PC-3 (cell line): ENCODE measurements at places on chromosomes 1 and 21.

DNA sequence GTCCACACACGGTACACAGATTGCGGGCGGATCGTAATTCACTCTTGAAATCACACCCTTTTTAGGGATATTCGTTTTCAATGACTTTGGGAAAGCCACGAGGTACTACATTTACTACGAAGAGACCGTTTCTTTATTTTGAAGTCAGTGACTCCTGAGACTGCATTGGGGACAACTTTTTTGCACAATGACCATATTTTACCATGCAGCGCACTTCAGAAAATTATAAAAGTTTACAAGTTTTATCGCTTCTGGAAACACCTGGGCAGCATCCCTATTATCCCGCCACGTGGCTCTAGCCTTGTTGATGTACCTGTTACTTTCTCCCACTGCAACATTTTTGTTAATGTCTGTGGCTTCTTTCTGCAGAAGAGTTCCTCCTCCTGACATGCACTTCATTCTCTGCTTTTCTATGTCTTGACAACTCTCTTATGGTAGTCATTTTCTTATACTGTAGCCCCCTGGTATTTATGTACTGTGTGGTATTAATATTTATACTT, 1.3 kb upstream of the AKT3 start:
- DNase-seq: no peak

DNA sequence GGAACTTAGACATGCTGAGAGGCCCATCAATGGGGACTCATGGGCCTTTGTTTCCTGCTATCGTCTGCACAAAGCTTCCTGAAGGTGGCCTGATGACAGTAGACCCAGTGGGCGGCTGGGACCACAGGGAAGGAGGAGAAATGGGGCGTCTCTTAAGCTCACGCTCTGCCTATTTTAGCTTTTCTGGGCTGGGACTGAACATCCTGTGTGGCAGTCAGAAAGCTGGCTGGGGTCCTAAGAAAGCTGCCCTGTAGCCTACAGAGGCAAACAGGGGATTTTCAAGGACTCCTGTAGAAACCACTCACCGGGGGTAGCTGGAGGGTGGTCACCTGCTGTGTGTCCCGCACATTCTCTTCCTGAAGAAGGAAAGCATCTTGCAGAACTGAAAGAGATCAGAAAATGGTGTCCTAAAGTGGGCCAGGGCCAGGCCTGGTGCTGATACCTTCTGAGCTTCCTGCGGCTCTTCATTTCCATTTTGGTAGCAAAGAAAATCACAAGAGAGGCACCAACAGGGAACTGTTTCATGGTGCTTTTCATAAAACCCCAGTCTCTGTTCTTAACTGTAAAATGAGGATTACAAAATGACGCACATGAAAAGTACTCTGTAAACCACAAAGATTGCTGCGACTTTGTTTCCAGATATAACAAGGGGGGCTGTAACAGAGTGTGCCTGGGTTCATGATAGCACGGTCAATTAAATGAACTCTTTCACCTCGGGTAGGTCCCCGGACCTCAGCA, 8.6 kb downstream of the ZNF496 start:
- no peak for DNase-seq

DNA sequence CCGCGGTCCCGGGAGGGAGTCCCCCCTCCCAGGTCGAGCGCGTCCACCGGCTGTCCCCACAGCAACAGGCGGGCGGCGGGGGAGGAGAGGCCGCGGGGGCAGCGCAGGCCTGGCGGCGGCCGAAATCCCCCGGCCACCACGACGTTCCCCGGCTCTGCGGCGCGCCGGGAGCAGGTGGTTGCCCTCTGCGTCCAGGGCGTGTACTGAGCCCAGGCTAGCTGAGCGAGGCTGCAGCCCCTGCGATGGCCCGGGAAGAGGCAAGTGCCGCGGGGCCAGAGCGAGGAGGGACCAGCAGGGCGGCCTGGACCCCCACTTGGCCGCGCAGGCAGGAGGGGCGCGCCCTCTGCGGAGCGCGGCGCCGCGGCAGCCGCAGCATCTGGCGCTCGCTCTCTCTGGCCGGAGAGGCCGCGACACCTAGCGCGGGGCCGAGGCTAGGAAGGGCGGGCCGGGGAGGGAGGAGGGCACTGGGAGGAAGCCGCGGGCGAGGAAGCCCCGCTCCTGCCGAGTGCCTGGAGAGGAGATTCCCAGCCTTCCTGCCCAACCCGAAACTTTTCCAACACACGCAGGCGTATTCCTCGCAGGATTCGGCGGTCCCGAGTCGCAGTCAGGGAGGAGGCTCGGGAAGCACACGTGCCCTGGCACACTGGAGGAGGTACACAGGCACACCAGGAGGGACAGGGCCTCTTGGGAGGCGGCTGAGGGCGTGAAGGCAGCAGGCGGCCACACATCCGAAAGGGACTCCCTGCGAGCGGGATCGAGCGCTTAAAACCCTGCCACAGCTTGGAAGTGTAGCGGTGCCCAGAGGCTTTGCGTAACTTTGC, 4.9 kb upstream of the PROX1 start:
- no peak for DNase-seq

DNA sequence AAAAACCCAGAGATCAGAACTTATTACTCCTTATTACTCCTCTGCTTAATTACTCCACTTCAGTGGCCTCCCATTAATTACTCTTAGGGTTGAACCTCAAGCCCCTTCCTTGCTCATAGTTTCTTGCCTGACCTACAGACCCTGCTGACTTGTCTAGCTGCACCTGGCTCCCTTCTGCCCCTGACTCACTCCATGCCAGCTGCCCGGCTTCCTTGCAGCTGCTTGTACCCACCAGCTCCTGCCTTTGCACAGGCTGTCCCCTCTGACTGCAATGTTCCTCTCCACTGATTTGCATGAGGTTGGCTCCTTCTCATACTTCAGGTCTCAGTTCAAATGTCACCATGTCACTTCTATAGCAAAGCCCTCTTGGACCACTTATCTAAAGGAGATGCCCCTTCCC, 1.9 kb upstream of the PTPRU start:
- no peak for DNase-seq

GRCh38 chr1:111908011-111908621, 81.4 kb downstream of the KCND3 start:
- DNase-seq: no peak

GRCh38 chr1:186829686-186830587, 1.2 kb downstream of the PLA2G4A start:
- no peak for DNase-seq

- peak; percentile 83 for DNase-seq
Observed at GRCh38 chr1:206685769-206686477, 1.2 kb downstream of the MAPKAPK2 start.

- DNase-seq: peak; percentile 66
Observed at GRCh38 chr1:36576118-36576517, 93.4 kb upstream of the CSF3R start.

DNA sequence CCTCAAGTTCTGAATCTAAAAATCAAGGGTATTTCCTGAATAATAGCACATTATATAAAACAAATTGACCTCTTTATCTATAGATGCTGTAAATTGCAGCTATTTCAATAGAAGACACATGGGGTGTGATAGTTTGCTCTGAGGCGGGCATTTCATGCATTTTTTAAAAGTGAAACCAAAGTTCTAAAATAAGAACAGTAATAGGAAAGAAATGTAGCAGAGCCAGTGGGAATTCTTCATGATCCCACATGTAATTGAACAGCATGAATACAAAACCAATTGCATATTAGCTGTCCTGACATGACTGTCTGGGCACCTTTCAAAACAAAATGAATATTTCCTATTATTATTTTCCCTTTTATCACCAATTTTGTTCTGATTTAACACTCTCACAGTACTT, 85.0 kb downstream of the RGS21 start:
- peak; percentile 15 for DNase-seq

GRCh38 chr1:74952786-74953185, 181.4 kb upstream of the LHX8 start:
- DNase-seq: no peak

DNA sequence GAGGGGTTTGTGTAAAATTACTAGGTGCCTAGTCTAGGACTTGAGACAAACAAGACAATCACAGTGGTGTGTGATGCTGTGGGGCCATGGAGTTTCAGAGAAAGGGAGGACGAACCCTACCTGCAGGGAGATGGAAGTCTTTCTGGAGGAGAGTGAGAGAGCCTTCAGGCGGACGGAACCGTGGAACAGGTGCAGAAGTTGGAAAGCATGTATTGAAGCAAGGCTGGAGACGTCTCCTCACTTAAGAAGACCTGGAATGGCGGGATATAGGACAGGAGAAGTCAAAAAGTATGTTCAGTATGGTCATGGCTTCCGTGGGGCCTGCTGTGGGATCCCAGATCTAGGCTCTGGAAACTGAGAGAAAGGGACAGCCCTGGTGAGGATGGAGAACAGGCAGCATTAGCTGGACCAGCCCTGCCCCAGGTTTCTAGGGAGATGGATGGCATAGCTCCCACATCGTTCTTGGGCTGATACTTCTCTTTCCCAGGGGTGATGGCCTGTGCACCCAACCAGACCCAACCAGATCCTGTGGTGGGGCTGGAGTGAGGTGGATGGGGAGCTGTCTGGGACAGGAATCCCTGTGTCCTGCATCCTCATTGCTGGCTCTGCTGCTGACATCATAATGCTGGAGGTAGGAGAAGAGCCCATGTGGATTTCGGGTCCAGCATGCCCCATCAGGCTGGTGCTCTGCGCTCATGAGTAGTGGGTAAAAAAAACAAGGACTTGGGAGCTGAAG, 15.0 kb upstream of the LRP8 start:
- DNase-seq: no peak

GRCh38 chr1:27536010-27536757, 46.2 kb upstream of the WASF2 start:
- DNase-seq: no peak

GRCh38 chr1:55893155-55893554, 678.0 kb upstream of the USP24 start:
- peak; percentile 81 for DNase-seq

DNA sequence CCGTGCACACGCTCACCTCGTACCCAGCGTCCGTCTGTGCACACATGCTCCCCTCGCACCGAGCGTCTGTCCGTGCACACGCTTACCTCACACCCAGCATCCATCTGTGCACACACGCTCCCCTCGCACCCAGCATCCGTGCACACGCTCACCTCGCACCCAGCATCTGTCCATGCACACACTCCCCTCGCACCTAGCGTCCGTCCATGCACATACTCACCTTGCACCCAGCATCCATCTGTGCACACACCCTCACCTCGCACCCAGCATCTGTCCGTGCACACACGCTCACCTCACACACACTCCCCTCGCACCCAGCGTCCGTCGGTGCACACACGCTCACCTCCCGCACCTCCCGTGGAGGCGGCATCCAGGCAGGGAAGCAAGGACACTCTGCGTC, 24.4 kb upstream of the COL18A1 start:
- DNase-seq: no peak

DNA sequence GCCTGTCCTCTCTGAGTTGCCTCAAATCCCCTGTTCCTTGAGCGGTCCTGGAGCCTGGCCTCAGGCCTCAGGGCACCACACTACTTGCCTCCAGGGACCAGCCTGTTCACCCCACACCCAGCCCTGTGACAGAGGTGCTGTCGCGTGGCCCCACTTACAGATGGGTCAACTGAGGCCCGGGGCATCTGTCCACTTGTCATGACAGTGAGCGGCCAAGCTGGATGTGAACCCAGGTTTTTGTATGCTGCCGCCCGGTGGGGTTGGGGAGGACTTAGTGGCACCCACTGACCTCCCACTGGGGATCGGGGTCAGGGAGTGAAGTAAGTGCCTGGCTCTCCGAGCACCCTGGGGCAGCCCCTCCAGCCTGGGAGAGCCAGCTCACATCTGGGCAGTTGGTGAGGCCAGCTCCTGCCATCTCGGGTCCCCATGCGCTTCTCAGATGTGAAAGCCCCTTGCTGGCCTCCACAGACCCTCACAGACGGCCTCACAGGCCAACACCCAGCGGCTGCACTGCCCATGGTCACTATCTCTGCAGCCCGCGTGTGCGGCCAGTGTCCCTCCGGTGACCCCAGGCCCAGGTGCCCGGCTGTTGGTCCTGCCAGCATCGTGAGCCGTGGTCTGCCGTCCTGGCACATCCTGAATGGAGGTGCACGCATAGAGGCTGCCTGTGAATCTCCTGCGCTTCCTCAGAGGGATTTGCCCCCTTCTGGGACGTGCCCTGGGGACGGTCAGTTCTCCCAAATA, 9.3 kb upstream of the FAAP20 start:
- no peak for DNase-seq

- no peak for DNase-seq
Observed at GRCh38 chr1:111615870-111616715, 3.5 kb upstream of the RAP1A start.

- DNase-seq: no peak
Observed at GRCh38 chr1:217392441-217392840, 238.4 kb downstream of the GPATCH2 start.

DNA sequence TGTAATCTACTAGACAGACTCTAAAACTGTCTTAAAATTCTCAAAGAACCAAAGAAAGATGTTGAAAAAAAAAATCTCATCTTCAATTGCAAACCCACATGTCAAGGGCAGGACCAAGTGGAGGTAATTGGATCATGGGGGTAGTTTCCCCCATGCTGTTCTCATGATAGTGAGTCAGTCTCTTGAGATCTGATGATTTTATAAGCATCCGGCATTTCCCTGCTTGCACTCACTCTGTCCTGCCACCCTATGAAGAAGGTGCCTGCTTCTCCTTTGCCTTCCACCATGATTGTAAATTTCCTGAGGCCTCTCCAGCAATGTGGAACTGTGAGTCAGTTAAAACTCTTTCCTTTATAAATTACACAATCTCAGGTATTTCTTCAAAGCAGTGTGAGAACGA, 257.0 kb downstream of the HHIPL2 start:
- no peak for DNase-seq

DNA sequence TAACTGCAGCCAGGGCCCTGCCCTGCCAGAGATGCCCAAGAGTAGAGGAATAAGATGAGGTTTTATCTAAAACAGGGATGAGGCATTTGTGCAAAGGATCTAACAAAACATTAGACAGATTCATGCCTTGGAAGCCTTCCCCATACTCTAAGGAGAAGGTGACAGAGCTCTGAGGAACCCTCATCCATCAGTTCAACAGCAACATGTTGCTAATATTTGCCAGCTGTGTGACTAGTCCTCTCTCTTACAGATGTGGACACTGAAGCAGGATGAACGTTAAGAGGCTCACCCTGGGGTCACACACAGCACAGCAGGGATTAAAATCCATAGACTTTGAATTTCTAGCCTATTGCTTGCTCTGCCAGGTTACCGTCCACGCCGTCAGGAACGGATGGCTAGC, 99.0 kb downstream of the ZBTB18 start:
- no peak for DNase-seq

GRCh38 chr1:207917080-207917479, 6.2 kb upstream of the CD34 start:
- no peak for DNase-seq

GRCh38 chr21:29520171-29520570, 221.4 kb downstream of the BACH1 start:
- no peak for DNase-seq

- DNase-seq: no peak
Observed at GRCh38 chr1:205239078-205239477, 11.3 kb downstream of the TMCC2 start.

DNA sequence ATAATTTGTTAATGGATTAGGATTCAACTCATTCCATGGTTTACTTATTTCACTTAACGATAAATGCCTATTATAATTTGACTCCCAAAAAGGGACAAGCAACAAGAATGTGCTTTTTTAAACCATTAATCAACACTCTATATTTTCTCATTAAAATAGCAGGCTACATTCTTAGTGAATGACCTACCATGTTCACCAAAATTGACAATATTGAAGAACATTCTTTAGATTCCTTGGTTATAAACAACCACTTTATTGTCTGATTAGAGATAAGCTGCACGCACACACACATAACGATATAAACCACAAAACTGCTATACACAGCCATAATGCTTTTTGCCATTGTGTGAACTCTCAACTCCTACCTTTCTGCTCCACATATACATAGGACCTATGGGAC, 75.4 kb upstream of the LRRC7 start:
- DNase-seq: no peak
